ENCODE measurements at places on chromosomes 2 and 18.

- no peak for DNase-seq
Observed at GRCh38 chr18:48017635-48018034, 87.2 kb upstream of the SMAD2 start.

DNA sequence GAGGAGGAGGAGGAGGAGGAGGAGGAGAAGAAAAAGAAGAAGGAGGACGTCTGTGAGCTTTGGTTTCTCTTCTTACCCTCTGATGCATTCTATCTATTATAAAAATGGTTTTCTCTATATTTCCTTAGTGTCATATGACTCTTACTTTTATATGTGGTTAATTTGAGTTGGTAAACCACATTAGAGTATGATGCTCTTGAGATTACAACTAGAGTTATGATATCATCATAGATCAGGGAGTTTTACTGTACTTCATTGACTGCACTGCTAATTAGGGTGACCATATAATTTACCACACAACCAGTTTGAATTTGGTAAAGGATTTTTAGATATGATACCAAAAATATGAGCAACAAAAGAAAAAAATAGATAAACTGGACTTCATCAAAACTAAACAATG, 166.4 kb downstream of the ZNF385B start:
- no peak for DNase-seq

GRCh38 chr18:9353596-9353995, 19.0 kb downstream of the TWSG1 start:
- DNase-seq, result no peak

- no peak for DNase-seq
Observed at GRCh38 chr18:50836521-50836957, 16.7 kb upstream of the MRO start.

- DNase-seq, result no peak
Observed at GRCh38 chr2:215660687-215661086, 224.8 kb upstream of the FN1 start.

All from activated T-cell treated with anti-CD3 and anti-CD28 coated beads for 1 hour (primary cell).